ENCODE measurements at places on chromosomes 5 and 9.

DNA sequence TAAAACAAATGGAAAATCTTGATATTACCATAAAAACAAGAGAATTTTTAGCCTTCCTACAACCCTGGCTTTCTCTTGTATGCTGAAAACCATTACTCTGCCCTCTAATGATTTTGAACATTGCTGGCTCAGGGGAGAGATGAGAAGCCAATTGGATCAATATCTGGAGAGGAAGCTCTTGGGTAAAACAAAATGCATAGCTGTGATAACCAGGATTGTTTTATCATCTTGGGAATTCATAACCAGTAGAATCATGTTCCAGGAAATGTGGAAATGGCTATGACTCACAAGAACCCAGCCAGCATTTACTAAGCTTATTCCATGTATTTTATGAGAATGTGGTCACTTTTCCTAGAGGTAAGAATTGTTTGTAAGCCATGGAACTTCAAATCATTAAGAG, 51.1 kb upstream of the CTNND2 start:
- H3K4me1 ChIP-seq, result no peaks in the 10 kb centered on the region
- H3K4me3 ChIP-seq, result no peak overlapping the region
- no peaks in the 10 kb centered on the region for H3K36me3 ChIP-seq

DNA sequence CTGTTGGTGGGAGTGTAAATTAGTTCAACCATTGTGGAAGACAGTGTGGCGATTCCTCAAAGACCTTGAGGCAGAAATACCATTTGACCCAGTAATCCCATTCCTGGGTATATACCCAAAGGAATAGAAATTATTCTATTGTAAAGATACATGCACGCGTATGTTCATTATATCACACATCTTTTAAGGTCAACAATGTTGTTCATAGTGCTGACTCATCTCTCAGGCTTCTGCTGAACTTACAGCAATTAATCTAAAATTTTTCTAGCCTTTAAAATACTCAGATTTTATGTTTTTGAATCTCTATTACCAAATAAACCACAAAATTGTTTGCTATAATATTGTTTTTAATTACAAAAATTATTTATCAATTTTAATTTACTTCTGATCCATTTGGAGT, 38.8 kb upstream of the ZNF618 start:
- DNase-seq, result no peak
- H3K36me3 ChIP-seq, result no peaks in the 10 kb centered on the region
- no peak overlapping the region for H3K27ac ChIP-seq
- no peaks in the 10 kb centered on the region for H3K4me1 ChIP-seq
- no peak overlapping the region for H3K4me3 ChIP-seq

GRCh38 chr9:133794016-133794760, 56.0 kb upstream of the SARDH start:
- H3K4me3 ChIP-seq, result no peak overlapping the region
- H3K27me3 ChIP-seq, result no peaks in the 10 kb centered on the region
- H3K27ac ChIP-seq, result no peak overlapping the region
- H3K4me1 ChIP-seq, result peaks cover 10% of the 10 kb centered on the region
- H3K36me3 ChIP-seq, result no peaks in the 10 kb centered on the region

GRCh38 chr9:26012797-26013196, 334.6 kb upstream of the TUSC1 start:
- no peaks in the 10 kb centered on the region for H3K27me3 ChIP-seq
- no peak overlapping the region for H3K27ac ChIP-seq
- H3K4me3 ChIP-seq, result no peak overlapping the region
- no peak for DNase-seq

GRCh38 chr9:97717866-97718265, 20.7 kb upstream of the XPA start:
- no peak for DNase-seq
- H3K4me1 ChIP-seq, result no peaks in the 10 kb centered on the region
- H3K4me3 ChIP-seq, result no peak overlapping the region
- peaks cover 31% of the 10 kb centered on the region for H3K27me3 ChIP-seq
- no peak overlapping the region for H3K27ac ChIP-seq
